ENCODE measurements at places on chromosomes 2 and 18. TPM values are rescaled to one million over a fixed set of nuclear protein-coding genes. Genes with fewer than 3 reads are reported as not detected.

SERPINB7 gene
- total RNA-seq = not detected

GCG gene
- not detected for total RNA-seq

EIF4E2 gene
- total RNA-seq = 87.5 TPM

CACNB4 gene
- 0.80 TPM for total RNA-seq

ADI1 gene
- 36.9 TPM for total RNA-seq

LCT gene
- 0.74 TPM for total RNA-seq

KLHL30 gene
- not detected for total RNA-seq

SERPINB5 gene
- not detected for total RNA-seq

PLGLB1 gene
- total RNA-seq = 4.0 TPM

HAAO gene
- 0.80 TPM for total RNA-seq

HOXD12 gene
- not detected for total RNA-seq

AOX1 gene
- 0.32 TPM for total RNA-seq

CRACDL gene
- total RNA-seq = 1.2 TPM

IKZF2 gene
- total RNA-seq = 2.6 TPM

PRSS56 gene
- total RNA-seq = not detected

RUFY4 gene
- total RNA-seq = 3.3 TPM

CFAP53 gene
- total RNA-seq = 0.61 TPM

MERTK gene
- 0.29 TPM for total RNA-seq

RAB6C gene
- total RNA-seq = not detected

ONECUT2 gene
- total RNA-seq = 0.20 TPM

FAM117B gene
- total RNA-seq = 4.6 TPM

C2orf42 gene
- total RNA-seq = 24.0 TPM

DSG1 gene
- total RNA-seq = not detected

ATP6V1B1 gene
- not detected for total RNA-seq

TRPM8 gene
- not detected for total RNA-seq

EML6 gene
- total RNA-seq = 0.54 TPM

SIX2 gene
- total RNA-seq = not detected

COQ10B gene
- total RNA-seq = 30.4 TPM

CENPA gene
- total RNA-seq = 27.7 TPM

DSEL gene
- total RNA-seq = not detected

Measured in T-helper 1 cell treated with Interleukin-12 subunit alpha and Interleukin-12 subunit beta and Interleukin-4 antibody, amounts not matched to agents 30 ng/mL and 1 ng/mL, for 36 hours (primary cell).